ENCODE measurements at places on chromosomes 4 and X.

GRCh38 chr4:70892086-70892769, 9.9 kb upstream of the MOB1B start:
- DNase-seq = no peak

GRCh38 chrX:132967049-132967448, 8.6 kb upstream of the HS6ST2 start:
- no peak for DNase-seq

- DNase-seq = peak; percentile 16
These were observed 2.0 kb upstream of the ZIC3 start for GRCh38 chrX:137563681-137564651.

- no peak for DNase-seq
These were observed 7.0 kb upstream of the TENM3 start for GRCh38 chr4:182236186-182236585.
